ENCODE measurements at places on chromosomes 6 and 20.

GRCh38 chr6:122033564-122034181, 365.8 kb upstream of the HSF2 start:
- DNase-seq, result no peak

- no peak for DNase-seq
Observed at GRCh38 chr6:156378853-156379252, 398.3 kb upstream of the ARID1B start.

DNA sequence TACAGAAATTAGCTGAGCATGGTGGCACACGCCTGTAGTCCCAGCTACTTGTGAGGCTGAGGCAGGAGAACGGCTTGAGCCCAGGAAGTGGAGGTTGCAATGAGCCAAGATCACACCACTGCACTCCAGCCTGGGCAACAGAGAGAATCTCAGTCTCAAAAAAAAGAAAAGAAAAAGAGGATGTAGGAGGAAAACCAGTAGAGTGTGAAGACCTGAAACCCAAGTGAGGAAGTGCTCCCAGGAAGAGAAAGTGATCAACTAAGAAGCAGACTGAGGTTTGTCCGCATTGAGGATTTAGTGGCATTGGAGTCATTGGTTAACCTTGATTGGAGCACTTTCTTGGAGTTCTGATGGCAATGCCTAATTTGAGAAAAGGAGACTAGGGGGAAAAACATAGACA, 20.6 kb upstream of the TASP1 start:
- DNase-seq, result no peak

- DNase-seq, result no peak
Observed at GRCh38 chr6:134172706-134173365, 120.4 kb upstream of the SLC2A12 start.

DNA sequence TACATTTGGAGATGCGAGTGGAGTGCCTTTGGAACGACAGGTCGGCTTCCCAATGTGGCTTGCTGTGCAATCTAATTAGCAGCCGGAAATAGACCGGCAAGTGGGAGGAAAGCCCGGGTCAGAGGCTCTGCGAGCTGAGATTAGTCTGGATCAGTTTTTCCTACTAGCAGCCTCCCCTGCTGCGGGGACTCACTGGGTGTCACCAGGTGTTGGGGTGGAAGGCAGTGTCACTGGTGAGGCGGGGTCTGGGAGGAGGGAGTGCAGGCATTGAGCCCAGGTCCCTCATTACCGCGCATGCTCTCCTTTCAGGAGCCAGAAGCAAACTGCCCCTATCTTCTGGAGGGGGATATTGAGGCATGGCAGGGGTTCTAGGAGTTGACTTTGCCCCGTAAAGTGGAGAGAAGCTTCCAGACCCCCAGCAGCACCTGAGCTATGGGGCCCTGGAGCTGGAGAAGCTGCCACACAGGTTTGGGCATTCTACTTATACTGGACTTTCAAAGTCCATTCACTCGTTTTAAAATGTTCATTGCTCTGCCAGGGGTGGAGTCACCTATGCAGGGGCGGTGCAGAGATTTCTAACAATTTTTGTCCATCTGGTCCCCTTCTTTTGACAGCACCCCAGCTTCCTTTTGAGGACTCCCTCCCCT, 11.0 kb downstream of the SULF2 start:
- no peak for DNase-seq

- no peak for DNase-seq
Observed at GRCh38 chr6:11009353-11009752, 34.8 kb downstream of the ELOVL2 start.

GRCh38 chr20:10502098-10502526, 67.0 kb downstream of the SLX4IP start:
- peak; percentile 4 for DNase-seq

DNA sequence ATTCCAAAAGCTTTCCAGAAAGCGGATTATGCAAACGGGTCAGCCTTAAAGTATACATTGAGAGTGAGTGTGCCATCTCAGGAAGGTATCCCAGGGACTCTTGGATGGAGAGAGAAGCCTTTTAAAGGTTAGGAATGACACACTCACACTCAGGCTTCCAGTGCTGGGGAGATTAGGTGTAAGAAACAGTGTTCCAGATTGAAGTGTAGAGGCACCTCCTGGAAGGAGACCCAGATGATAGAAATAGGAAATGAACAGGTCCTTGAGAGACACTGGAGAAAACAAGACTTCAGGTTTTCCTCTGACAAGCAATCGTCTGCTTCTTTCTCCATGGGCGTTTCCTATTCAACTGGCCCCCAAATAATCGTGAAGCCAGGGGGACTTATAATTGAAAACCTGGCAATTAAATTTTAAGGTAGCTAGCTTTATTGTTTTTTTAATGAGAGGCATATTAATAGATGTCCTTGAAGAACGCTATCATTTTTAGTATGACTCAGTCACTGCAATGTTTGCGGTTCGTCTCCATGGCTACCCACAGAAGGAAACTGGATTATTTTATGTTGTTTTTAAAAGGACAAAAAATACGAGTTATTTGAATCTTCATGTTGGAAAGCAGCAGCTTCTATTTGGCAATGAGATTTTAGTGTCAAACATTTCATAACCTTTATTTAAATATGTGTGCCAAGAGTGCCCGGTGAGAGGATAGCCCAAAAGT, 85.3 kb downstream of the TRMT6 start:
- DNase-seq, result no peak

DNA sequence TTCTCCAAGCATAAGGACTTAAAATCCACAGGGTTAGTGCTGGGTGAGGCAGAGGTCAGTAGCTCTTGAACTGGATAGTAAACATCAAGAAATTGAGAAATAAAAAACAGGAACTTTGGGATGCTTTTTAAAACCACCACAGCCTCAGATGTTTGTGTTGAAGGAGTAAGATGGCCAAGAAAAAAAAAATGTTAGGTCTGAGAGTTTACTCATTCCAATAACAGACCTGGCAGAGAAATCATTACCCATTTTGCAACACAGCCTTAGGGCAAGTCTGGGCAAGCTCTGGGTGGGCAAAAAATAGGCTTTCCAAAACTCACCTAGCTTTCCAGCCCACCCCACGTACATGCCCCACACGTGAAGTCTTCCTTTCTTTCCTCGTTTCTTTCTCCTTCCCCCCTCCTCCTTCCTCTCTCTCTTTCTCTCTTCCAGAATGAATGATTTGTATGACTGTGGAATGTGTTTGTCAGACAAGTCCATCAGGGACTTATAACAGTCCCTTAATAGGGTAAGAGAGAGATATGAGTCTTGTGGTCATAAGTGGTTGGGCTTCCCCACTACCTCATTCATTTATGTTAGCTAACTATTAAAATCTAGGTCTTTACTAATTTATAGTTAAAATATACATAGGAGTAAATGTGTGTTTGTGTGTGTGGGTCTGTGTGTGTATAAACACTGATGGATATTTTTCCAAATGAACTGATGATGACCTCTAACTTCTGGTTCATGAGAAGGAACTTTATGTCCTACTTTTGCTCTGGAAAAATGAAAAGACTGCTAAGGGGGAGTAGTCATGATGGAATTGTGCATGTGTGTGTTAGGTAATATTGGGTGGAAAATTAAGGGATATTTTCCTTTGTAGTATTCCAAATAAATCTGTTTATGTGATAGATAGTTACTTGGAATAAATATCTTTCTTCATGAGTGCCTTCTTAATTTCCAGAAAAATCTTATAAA, 18.0 kb upstream of the DSE start:
- no peak for DNase-seq

DNA sequence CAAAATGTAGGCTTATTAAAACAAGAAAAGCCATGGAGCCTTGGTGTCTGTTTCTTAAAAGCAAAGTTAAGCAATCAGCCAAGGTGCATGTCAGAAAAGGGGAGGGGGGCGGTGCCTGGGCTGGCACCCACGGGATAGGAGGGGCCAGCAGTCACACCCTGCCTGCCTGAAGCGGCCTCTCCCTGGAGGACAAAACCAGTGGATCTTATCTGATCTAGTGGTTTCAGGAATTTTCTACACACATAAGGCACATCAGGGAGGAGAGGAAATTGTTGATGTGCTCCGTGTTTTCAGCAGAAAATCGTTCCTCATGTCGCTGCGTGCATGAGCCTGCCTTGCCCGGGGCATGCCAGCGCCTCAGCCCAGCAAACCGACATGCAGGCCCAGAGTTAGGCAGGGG, 276.4 kb downstream of the TAF4 start:
- no peak for DNase-seq

DNA sequence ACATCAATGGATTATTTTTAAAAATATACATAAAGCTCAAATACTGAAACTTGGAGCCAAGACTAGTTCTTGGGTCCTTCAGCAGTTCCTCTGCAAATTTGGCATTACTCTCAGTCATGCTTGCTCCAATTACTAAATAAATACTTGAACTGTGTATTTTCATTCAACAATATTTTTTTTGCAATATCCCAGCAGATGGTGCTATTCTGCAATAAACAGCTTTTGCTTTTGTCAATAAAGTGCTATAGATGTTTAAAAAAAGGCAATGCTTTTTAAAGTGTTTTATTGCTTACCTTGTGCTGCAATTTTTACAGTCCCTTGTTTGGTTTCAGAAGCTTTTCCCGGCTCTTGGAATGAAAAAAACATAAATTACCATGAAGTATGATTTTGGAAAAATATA, 243.4 kb downstream of the TRDN start:
- DNase-seq, result no peak

- DNase-seq, result peak; percentile 32
Observed at GRCh38 chr6:170295510-170296422, 4.9 kb upstream of the DLL1 start.

GRCh38 chr20:40813029-40813431, 124.0 kb upstream of the MAFB start:
- DNase-seq, result no peak

- no peak for DNase-seq
Observed at GRCh38 chr6:7052443-7053011, 55.2 kb upstream of the RREB1 start.

DNA sequence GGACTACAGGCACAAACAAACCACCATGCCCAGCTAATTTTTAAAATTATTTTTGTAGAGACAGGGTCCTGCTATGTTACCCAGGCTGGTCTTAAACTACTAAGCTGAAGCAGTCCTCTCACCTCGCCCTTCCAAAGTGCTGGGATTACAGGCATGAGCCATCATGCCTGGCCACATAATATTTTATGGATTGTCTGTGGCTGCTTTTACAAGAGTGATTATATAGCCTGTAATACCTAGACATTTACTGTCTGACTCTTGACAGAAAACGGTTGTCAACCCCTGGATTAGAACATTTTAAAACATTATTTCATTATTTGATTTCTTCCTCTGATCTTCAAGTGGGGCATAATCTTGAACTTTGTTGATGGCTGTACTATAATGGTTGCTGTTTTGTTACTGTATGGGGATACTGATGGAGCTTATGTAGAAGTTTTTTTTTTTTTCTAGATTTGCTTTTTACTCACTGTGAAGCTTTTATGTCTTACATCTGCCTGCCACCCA, 14.3 kb downstream of the PARD6B start:
- DNase-seq, result no peak

GRCh38 chr6:39452306-39453145, 130.0 kb upstream of the KCNK16 start:
- no peak for DNase-seq

- DNase-seq, result no peak
Observed at GRCh38 chr6:139514819-139515218, 140.4 kb upstream of the CITED2 start.

DNA sequence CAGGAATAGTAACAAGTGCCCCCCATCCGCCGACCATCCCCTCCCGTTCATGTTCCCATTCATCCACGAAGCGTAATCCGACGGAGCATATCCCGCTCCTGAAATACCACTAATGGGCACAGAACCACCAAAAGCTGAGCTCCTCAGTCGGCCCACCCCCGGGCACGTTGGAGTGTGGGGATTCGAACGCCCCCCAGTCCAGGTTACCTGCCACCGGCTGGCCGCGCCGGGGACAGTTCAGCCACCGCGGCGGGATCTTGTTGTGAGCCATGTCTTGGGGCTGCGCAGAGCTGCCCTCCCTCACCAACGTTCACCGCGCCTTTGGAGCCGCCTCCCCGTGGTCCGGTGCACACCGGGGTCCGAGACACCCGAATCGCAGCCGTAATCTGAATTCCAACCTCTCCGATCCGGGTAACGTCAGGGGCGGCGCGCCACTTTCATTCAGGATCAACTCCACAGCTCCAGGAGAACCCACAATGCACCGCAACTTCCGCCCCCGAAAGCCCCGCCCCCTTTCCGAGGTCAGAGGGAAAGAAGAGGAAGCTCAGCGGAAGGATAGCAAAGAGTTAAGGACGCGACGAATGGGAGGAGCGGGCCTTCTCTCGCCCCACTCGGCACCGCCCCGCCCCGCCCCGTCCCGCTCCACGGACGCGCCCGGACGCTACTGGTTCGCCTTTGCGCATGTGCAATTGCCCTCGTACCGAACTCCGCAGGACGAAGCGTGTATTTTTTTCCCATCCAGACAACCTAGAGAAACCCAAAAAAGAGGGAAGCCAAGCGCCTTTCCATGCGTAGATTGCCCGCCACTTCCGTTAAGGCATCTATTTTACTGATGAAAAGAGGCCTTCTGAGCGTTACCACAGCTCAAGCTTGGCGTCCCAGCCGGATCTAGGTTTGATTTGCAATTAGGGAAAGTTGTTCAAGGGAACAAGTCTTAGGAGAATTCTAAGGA, at the start of gene RNGTT:
Gene RNGTT (minus strand): TSS at position 480 of the 952 bp plus-strand sequence. CDS start 209 bp downstream, at position 271.
- peak; percentile 98 for DNase-seq

DNA sequence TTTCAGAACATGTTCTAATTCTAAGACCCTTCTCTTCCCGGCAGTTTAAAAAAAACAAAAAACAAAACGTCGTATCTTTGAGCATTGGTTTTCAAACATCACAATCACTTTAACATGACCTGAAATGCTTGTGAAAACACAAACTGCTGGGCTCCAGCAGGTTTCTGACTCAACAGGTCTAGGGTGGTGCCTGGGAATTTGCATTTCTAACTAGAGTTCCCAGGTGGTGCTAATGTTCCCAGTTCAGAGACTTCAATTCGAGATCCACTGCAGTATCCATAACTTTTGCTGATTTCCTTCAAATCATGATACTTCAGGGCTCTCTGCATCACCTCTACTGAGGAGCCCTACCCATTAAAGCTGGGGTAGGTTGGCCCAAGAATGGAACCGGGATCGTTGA, 850 bp upstream of the SMPDL3A start:
- no peak for DNase-seq

GRCh38 chr6:98572579-98572978, 261.8 kb upstream of the POU3F2 start:
- DNase-seq, result no peak

DNA sequence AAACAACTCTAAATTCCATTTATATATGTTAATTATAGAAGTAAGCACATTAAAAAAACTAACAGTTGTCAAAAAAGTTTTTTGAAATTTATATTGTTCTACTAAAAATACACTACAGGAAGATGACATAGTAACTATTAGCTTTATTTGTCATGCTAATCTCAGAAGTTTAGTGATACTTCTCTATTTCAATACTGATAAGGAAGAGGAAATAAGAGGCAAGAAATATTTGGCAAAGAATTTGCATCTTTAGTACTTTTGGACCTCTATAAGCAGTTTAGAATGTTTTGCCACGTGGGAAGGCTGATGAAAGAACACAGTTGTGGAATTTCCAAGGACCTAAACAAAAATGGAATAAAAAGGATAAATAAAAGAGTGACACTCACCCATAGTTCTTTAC, 12.6 kb downstream of the IFNGR1 start:
- DNase-seq, result no peak

- DNase-seq, result no peak
Observed at GRCh38 chr20:24960302-24960801, 11.3 kb downstream of the CST7 start.

GRCh38 chr6:20633566-20634340, 99.5 kb downstream of the CDKAL1 start:
- DNase-seq, result no peak

- no peak for DNase-seq
Observed at GRCh38 chr6:37432590-37432915, 468 bp upstream of the CMTR1 start.
